ENCODE measurements at places on chromosomes 5 and 9.

DNA sequence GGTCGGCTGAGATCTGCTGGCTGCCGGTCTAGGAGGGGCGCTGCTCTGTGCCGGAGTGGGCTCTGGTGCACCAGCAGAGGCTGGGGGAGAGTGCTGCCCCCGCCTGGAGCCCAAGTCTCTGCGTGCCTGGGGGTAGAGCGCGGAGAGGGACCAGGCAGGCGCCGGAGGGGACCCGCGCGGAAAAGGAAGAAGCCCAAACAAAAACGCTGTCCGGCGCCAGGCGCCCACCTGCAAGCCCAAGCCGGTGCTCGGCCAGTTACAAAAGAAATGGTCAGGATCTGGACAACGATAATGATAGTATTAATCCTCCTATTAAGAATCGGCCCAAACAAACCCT is 571 bp upstream of the S1PR3 start:
- no peak for DNase-seq

- no peak for DNase-seq
Observed at GRCh38 chr5:90233476-90233875, 176.1 kb downstream of the CETN3 start.

DNA sequence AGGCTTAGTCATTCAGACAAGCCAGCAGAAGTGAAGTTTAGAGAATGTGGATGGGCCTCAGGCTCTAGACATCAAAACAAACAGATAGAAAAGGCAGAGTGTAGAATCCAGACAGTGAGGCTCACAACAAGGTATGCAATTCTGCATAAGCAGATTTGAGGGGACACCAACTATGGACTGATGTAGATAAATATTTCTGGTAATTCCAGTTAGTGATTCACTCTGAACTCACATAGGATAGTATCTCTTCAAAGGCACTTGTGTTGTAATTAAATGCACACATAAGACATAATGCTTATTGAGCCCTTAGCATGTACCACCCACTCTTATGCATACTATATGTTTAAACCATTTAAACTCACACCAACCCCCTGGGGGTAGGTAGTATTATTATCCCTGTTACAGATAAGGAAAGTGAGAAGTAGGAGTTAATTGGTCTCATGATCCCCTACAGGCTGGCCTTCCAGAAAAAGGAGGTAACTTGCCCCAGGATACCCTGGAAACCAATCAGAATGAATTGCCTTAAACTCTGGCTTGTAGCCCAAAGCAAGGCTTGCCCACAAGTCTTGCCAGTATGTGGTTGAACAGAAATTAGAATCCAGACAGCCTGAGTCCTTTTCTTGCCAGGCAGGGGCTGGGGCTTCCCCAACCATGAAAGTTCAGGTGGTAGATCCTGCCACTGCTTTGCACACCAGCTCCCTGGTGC is 39.5 kb upstream of the HSPB3 start:
- no peak for DNase-seq

- no peak for DNase-seq
Observed at GRCh38 chr9:80242022-80242421, 670.3 kb downstream of the TLE4 start.

DNA sequence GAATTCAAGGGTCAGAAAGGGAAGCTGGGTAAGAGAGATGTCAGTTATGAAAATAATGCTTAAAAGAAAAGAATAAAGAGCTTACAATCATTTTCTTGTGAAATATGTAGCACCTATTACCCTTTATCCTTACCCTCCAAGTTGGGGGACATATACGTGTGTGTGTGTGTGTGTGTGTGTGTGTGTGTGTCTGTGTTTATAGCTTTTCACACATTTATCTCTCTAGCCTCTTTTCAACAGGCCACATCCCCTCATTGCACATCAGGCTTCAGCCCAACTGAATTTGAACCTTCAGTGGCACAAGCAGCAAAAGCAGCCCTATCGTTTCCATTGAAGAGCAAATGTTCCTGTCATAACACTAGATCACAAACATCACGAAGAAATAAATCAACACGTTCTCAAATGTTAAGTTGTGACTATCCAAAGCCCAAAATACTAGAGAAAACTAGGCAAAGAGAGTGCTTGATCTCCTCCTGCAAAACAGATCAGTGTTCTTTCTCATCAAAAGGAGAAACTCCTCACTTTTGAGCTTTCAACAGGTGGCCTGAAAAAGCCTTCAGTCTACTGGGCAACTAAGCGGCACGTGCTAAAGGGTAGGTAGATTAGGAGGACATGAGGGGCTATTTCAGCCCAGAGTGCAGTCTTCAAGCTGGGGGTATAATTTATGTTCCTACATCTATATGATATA is 416.4 kb downstream of the EFNA5 start:
- peak; percentile 16 for DNase-seq

- peak; percentile 74 for DNase-seq
Observed at GRCh38 chr9:20623021-20623747, 885 bp upstream of the MLLT3 start.

GRCh38 chr9:121358751-121359150 is 11.3 kb downstream of the STOM start:
- DNase-seq, result peak; percentile 41

GRCh38 chr5:39755452-39755851 is 330.7 kb upstream of the DAB2 start:
- DNase-seq, result no peak

DNA sequence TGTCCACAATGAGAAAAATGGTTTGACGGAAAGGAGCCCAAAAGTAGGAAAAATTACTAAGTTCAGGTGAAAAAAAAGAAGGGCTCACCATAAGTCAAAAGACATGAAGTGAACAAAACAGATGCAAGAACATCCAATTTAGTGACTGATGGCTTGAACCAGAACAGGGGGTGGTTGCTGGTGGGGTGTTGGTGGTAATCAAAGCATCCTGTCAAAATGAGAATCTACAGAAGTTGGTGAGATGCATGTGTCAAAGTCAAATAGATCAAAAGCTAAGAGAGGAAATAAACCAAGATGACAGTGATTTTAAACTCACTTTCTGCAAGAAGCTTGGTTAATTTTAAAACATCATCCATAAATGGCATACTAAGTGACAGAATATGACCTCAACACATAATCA is 117.4 kb downstream of the MLLT3 start:
- peak; percentile 23 for DNase-seq

- no peak for DNase-seq
Observed at GRCh38 chr5:86864051-86864450, 246.3 kb downstream of the COX7C start.

DNA sequence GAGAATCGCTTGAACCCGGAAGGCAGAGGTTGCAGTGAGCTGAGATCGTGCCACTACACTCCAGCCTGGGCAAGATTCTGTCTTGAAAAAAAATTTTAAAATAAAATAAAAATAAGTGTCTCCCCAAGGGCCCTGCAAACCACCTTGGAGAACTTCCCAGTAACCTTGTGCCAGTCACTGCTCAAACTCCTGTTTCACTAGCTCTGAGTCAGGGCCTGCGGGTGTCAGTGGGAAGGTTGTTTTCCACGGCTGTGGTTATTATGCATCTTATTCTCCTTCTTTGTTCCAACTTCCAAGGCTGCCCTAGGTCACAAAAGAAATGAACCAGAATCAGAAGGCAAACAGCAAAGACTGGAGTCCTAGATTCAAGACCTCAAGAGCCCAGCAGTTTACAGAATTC is 246.7 kb downstream of the ADAMTSL1 start:
- no peak for DNase-seq

DNA sequence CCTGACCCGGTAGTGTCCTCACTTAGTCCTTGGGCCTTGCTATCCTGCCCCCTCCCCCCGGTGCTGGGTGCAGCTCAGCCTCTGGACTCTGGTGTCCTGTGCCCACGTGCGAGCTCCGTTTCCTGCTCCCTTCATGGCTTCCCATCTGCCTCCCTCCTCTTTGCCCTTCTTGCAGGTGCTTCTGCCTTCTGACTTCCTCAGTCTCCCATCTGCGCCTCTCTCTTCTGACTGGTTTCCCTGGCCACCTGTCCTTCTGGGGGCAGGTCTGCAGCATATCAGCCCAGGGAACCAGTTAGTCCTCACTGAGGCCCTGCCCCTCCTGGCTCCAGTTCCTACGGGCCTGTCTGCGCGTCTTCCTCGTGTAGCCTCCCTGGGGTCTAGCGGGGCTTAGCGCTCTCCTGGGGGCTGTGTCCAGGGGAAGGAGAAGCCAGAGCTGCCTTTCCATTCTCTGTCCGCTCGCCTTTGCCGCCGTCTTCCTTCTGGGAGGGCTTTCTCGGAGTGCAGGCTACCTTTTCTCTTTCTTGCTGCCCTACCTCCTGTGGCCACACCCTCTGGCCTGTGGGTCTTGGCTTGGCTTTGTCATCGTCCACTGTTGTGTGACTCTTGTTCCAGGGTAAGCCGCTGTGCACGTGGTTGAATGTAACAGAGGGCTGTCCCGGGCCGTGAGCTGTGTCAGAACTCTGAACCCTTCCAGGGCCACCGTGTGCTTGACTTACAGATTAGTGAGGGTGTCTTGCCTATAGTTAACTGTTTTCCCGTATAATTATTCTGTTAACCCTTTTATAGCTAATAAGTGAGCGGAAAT is 51.8 kb downstream of the EHMT1 start:
- DNase-seq, result no peak

DNA sequence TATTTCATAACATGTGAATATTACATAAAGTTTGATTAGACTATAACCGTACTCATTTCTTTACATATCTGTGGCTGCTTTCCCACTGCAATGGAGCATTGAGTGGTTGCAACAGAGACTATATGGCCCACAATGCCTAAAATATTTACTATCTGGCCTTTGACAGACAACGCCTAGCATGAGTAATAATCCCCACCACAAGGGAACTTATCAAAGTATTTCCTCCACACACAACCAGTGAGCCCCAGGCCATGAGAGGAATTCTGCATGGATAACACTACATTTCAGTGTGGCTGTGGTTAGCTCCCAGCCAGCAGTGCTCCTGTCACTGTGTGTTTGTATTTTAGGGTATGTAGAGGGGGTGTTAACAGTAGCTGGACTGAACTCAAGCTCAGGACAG is 54.8 kb downstream of the FAM81B start:
- DNase-seq, result no peak

DNA sequence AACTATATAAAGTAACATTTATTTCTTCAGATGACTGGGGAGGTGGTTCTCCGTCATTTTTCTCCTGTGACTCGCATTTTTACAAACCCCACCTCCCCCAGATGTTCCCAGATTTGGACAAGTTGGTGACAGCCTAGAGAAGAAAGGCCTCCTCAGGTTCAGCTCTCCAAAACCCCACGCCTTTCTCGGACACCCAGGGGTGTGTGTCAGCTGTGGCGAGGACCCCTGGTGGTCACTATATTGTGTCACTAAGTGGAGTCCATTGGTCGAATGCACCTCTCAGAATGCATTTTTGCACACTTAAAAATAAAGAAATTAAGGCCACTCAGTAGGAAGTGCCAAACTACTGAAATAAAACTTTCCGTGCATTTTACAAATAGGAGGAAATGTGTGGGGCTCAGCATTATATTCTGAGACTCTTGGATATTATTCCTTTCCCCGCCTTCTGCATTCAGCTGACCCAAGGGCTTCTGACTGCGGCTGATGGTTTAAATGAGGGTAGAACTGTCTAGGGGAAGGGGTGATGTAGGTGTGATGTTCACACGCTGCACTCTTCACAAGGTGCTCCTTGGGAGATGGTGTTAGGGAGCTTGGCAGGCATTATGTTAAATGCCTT is 47.6 kb downstream of the ACO1 start:
- DNase-seq, result peak; percentile 43

DNA sequence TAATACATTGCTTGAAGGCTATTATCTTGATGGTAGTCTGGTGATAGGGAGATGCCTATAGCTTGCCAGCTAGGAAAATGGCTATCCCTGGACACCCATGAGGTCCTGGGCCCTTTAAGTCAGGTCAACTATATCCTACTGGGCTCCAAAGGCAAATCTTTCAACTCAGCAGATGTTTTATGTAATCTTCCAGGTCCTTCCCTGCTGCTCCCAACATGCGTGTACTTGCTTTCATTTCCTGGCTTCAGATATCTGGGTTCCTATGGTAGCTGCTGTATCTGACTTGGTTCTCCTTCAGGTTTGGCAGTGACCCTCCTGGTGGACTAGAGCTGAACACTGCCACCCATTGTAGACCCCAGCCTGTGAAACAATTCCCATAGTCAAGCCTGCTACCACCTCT is 32.4 kb upstream of the GAS1 start:
- DNase-seq, result no peak

DNA sequence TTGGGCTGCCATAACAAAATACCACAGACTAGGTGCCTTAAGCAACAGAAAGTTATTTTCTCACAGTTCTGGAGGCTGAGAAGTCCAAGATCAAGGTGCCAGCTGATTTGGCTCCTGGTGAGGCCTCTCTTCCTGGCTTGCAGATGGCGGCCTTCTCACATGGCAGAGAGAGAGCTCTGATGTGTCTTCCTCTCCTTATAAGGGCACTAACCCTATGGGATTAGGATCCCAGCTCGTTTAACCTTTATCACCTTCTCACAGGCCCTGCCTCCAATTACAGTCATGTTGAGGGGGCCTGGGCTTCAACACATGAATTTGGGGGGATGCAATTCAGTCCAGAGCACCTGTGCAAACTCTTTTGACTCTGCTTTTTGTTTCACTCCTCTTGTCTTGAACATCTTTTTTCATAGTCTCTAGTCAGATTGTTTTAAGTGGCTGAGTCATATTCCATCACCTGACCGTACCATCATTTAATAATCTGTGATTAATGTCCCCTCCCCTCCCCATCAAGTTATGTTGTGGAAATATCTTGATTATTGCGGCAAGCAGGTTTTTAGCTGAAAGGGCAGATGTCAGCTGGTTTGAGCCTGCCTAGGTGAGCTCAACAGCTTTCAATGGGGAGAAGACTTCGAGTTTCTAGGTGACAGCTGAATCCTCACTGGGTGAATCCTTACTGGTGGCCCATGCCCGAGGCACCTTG is 61.8 kb downstream of the NDFIP1 start:
- no peak for DNase-seq

DNA sequence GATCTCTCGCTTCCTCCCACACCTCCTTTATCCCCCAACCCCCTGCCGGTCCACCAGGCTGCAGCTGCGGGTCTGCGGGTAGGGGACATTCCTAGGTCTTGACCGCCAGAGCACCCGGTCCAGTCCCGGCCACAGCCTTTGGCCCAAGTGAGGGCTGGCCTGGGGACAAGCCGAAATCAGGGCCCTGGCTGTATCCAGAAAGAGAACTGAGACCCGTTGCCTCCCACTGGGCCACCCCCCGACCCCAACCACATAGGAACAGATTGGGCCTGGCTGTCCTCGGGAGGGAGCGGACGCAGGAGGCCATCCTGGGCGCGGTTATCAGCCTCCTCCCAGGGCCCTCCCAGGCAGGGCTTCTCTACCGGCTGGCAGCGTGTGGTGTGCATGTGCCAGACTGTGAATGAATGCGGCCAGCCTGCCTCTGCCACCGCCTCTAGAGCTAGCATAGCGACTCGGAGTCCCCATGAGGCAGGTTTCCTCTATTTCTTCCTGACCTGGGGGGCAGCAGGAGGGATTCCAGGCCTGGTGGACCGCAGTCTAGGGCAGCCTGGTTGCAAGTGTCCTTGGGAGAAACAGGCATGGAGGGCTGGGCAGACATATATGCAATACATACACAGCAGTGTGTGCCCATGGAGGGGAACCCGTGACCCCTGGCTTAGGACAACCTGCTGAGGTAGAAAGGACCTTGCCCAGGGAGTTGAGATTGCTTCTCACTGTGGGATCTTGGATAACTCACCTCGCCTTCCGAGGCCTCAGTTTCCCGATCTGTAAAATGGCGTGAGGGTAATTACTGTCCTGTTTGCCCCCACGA is 1.2 kb downstream of the N4BP3 start:
- DNase-seq, result peak; percentile 65

Data from CD4-positive, alpha-beta T cell treated with Interleukin-10 for 1 hour (primary cell).